ENCODE measurements at places on chromosomes 7 and 10. TPM values are rescaled to one million over a fixed set of nuclear protein-coding genes. Genes with fewer than 3 reads are reported as not detected.

The EPHA1 gene
- 0.34 TPM for total RNA-seq

The PTN gene
- total RNA-seq: 0.11 TPM

- H3K4me3 ChIP-seq: no peak overlapping the region
- H3K36me3 ChIP-seq: no peaks in the 10 kb centered on the region
- H3K27me3 ChIP-seq: peaks cover 62% of the 10 kb centered on the region
- no peak for DNase-seq
These were observed 1.5 kb upstream of the MET start for GRCh38 chr7:116670409-116671015.

DNA sequence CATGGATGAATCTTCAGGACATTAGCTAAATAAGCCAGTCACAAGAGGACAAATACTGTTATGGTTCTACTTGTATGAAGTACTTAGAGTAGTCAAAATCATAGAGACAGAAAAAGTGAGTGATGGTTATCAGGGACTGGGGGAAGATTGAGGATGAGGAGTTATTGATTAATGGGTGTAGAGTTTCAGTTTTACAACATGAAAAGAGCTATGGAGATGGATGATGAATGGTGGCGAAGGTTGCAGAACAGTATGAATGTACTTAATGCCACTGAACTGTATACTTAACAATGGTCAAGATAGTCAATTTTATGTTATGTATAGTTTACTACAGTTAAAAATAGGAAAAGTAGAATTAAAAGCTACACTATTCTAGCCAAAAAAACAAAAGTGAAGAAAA lies 7.8 kb downstream of the STK31 start:
- no peak overlapping the region for H3K27ac ChIP-seq
- no peak overlapping the region for H3K4me3 ChIP-seq
- H3K4me1 ChIP-seq: no peaks in the 10 kb centered on the region
- H3K36me3 ChIP-seq: no peaks in the 10 kb centered on the region

- H3K27ac ChIP-seq: no peak overlapping the region
- H3K36me3 ChIP-seq: no peaks in the 10 kb centered on the region
- H3K4me3 ChIP-seq: no peak overlapping the region
- H3K27me3 ChIP-seq: no peaks in the 10 kb centered on the region
- no peak for DNase-seq
- no peaks in the 10 kb centered on the region for H3K4me1 ChIP-seq
These were observed 12.7 kb downstream of the MRC1 start for GRCh38 chr10:17821893-17822292.

GRCh38 chr7:39526666-39527065 lies 39.5 kb upstream of the YAE1 start:
- no peaks in the 10 kb centered on the region for H3K4me1 ChIP-seq
- no peaks in the 10 kb centered on the region for H3K36me3 ChIP-seq
- no peak overlapping the region for H3K27ac ChIP-seq
- no peak overlapping the region for H3K4me3 ChIP-seq
- no peak for DNase-seq

DNA sequence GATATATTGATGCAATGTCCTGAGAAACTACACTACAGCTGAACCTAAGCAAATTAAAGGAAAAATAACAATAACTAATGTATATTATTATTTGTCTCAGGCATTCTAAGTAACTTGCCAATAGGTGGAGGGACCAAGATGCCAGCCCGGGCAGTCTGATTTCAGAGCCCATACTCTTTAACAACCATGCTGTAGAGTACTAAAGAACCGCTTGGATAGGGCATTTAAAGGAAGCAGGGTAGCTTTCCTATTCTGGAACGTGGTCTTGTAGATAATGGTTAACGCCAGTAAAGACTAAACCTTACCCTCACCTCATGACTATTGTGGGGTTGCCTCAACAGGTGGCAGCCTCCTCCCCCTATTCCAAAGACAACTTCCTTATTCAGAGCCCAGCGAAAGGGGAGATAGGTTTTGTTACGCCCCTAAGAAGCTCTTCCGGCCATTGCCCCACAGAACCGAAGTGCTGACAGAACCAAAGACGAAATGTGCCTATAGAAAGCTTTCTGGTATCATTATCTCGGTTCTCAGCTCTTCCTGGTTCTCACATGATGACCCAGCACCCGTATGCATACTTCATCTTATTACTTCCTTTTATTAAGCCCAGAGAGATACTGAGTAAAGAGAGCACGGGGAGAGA lies 707 bp upstream of the C1GALT1 start:
- peaks cover 29% of the 10 kb centered on the region for H3K4me1 ChIP-seq
- peaks cover 22% of the 10 kb centered on the region for H3K36me3 ChIP-seq
- DNase-seq: peak; percentile 45

Data from activated T-helper 2 cell treated with anti-CD3 and anti-CD28 coated beads, Interferon-gamma antibody, Interleukin-2, Interleukin-4, amounts not matched to agents 10 μg/mL and 5 μg/mL and 100 μg/mL, durations not matched to agents 14 hours and 24 hours and 36 hours (primary cell).